ENCODE measurements at places on chromosomes 4 and X.

DNA sequence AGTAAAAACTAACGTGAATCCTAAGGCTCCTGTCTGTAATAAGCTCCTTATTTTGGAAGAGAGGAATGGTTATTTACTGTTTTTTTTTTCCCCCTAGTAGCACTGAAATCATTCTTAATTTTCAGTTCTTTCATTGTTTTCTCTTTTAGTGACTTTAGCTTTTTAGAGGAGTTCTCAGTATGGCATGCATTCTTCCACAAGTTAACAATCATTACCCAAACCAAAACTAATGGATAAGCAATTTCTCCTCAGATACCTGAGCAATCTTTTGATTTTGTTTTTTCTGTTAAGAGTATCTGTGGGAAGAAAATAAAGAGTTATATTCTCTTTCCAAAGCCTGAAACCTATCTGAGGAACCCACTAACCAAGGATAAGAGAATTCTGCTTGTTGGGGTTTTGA lies 16.7 kb upstream of the PPA2 start:
- DNase-seq, result no peak

- DNase-seq, result no peak
These were observed 328.5 kb downstream of the EVC2 start for GRCh38 chr4:5379895-5380294.

DNA sequence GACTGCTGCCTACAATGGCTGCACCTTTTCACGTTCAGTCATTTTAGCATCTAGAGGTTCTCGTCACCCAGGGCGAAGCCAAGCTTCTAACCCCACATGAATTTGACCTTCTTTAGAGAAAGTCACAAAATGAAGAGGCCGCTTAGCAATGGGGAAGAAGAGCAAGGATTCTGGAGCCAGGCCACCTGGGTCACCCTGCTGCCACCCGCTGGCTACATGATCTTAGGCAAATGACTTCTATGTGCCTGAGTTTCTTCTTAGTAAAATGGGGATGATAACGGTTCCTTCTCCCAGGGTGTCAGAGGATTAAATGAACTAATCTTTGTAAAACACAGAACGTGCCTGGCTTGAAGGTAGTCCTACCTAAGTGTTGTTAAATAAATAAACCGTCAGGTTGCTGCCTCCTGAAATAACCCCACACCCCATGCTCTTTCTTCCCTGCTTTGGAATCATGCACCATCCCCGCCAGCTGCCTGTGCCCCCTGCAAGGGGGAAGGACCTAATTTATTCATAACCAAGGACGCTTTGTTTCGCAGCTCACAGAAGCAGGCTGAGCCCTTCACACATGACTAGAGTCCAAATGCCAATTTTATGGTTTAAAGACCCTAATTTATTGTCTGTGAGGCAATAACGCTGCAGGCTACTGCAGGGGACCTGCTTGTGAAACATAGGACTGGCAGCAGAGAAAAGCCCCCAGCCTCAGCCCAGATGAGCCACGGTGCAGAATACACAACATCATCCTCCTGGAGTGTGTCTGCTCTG lies 28.6 kb upstream of the NSG1 start:
- no peak for DNase-seq

DNA sequence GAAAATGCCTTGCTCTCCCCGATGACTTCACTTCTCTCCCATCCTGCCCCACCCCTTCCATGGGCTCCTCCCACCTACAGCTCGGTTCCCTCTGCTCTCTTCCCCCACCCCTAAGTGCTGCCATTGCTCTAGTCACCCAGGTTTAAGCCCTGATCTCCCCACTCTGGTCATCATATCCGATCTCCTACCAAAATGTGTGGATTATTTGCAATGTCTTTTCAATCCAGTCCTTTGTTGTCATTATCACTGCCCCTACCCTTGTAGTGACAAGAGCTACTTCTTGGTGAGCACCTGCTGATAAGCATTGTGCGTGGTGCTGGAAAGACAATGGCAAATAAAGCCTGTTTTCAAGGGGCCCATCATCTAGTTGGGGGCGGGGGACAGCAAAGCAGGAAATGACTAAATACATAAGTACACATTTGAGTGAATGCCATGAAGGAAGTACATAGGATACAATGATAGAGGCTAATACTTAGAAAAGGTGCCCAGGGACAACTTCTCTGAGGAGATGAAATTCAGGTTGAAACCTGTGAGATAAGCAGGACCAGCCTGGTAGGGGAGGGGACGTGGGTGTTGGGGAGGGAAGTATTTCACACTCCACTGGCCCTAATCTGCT lies 63.8 kb downstream of the DLG3 start:
- no peak for DNase-seq

GRCh38 chr4:36133086-36133485 lies 111.2 kb downstream of the ARAP2 start:
- no peak for DNase-seq

GRCh38 chr4:61553557-61554125 lies 353.5 kb downstream of the ADGRL3 start:
- DNase-seq, result peak; percentile 19

- DNase-seq, result peak; percentile 46
These were observed 17.2 kb downstream of the SPIN3 start for GRCh38 chrX:56978172-56978571.

DNA sequence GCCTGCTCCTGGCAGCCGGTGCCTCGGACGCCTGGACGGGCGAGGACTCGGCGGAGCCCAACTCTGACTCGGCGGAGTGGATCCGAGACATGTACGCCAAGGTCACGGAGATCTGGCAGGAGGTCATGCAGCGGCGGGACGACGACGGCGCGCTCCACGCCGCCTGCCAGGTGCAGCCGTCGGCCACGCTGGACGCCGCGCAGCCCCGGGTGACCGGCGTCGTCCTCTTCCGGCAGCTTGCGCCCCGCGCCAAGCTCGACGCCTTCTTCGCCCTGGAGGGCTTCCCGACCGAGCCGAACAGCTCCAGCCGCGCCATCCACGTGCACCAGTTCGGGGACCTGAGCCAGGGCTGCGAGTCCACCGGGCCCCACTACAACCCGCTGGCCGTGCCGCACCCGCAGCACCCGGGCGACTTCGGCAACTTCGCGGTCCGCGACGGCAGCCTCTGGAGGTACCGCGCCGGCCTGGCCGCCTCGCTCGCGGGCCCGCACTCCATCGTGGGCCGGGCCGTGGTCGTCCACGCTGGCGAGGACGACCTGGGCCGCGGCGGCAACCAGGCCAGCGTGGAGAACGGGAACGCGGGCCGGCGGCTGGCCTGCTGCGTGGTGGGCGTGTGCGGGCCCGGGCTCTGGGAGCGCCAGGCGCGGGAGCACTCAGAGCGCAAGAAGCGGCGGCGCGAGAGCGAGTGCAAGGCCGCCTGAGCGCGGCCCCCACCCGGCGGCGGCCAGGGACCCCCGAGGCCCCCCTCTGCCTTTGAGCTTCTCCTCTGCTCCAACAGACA lies 4.4 kb downstream of the SOD3 start:
- DNase-seq, result no peak

DNA sequence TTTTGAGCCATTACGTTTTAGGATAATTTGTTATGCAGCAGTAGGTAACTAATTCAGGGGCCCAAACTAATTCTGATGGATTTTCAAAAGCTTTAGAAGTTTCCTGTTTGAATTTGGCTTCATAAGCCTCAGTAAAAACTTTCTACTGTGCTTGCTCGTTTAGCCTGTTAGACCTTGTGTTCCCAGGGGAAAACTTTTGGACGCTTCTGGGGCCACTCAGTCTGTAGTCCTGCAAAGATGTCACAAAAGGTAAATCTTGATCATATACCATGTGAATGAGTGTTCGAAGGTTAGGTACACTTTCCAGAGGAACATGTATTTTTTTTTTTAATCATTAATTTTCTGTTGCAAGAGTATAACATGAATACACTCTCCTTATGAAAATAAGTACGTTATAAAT lies 70.7 kb downstream of the SUPT20HL2 start:
- DNase-seq, result no peak

DNA sequence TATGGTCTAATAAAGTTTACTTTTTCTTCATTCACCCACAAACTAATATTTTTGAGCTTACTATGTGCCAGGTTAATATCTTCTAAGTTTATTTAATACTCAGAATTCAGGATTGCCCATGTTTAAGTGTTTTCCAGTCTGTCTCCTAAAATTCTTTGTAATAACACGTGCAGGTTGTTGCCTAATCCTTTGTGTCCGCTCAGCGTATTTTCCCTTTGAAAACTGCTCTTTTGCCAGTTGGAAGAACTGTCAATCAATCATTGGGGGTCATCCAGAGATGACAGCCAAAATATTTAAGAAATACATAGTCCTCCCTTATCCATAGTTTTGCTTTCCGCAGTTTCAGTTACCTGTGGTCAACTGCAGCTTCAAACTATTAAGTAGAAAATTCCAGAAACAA lies 63.4 kb downstream of the LNX1 start:
- no peak for DNase-seq

DNA sequence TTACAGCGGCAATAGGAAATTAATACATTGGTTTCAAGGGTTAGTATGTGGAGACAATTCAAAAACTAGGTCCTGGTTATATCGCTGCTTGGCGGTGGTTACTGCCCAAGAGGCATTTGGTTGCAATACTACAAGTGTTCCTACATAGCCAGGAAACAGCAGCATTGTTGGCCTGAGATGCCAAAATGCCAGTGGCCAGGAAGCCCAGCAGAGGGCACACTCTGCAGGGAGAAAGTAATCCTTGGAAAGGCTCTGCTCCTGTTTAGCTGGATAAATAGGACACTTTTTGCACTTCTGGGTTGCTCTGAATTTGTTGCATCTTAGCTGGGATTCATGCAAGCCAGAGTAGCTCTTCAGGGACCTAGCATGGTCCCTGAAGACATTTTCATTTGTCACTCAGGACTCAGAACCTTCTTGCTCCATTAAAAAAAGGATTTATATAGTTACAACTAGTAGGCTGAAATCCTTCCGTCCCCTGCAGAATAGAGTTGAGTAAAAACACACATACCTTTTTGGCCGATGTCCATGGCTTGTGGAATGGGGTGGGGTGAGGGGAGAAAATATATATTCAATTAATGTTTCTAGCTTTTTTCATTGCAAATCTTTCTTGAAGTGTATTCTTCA lies 8.1 kb upstream of the GPR119 start:
- DNase-seq, result peak; percentile 29

GRCh38 chr4:169250796-169251195 lies 20.0 kb downstream of the SH3RF1 start:
- DNase-seq, result no peak

DNA sequence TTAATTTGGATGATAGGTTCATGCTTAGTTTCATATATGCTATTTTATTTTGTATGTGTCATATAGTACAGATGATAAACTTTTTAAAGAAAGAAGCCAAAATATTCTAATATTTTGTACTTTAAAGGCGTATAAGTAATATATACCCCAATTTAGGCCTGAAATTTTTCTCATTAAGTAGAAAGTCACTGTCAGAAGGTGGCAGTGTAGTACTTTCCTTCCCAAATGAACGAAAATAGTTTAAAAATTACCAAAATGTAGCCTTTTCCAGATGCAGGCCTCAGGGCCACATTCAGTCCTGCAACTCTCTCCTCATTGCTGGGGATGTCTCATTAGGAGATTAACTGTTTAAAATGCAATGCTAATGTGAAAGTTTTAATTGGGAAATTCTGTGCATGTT lies 1263.6 kb downstream of the C4orf33 start:
- peak; percentile 19 for DNase-seq

DNA sequence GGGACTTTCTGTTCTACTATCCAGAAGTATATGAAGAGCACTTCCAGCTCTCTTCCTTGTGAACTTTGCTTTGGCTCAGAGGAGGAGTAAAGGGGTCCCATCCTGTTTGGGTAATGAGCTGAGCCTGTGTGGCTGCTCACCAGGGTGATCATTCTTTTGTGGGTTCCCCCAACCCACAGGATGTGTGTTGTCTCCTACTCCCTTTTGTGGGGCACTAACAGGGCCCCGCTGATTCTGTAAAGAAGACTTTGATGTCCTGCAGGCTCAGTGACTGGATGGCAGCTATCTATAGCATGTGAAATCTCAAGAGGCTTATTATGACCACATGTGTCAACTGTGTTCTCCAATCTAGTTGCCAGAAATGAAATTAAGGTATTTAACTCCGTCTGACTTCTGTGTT lies 40.8 kb downstream of the ZNF518B start:
- no peak for DNase-seq

DNA sequence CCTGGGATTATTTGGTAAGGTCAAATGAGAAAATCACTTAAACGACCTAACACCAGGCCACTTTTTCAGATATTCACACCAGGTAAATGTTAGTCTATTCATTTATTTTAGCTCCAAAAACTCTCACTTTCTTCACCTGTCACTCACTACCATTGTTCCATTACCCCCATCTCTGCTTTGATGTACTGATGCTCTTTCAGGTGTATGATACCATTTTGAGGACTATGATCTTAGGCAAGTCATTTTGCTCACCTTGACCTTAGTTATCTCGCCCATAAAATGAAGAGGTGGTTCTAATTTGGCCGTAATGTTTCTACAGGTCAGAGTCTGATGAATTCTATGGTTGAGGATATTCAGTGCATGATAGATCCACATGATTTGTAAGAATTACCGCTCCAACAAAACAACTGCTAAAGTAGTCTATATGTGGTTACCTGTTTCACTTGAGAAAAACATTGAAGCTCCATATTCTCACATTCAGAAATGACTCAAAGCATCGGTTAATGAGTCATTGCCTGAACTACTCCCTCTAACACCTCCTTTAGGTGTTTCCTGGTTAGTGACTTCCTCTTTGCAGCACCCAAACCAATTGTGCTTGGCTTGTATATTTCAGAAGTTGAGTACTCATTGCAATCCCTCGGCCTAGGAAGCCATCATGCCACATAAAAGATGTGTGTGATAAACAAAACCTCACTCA lies 4.5 kb downstream of the DTHD1 start:
- no peak for DNase-seq

- peak; percentile 32 for DNase-seq
These were observed 14.3 kb upstream of the TSPAN5 start for GRCh38 chr4:98672583-98673287.

DNA sequence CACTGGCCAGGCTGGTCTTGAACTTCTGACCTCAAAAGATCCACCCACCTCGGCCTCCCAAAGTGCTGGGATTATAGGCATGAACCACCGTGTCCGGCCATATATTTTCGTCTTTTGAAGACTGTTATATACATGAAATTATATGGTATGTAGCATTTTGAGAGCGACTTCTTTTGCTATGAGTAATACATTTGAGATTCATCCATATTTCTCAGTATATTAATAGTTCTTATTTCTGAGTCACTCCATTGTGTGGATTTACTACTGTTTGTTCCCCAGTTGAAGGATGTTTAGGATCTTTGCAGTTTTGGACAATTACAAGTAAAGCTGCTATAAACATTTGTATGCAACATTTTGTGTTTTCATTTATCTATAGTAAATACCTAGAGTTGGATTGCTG lies 34.9 kb downstream of the GNL3L start:
- no peak for DNase-seq

- no peak for DNase-seq
These were observed 17.1 kb downstream of the DDX3X start for GRCh38 chrX:41350976-41351569.

DNA sequence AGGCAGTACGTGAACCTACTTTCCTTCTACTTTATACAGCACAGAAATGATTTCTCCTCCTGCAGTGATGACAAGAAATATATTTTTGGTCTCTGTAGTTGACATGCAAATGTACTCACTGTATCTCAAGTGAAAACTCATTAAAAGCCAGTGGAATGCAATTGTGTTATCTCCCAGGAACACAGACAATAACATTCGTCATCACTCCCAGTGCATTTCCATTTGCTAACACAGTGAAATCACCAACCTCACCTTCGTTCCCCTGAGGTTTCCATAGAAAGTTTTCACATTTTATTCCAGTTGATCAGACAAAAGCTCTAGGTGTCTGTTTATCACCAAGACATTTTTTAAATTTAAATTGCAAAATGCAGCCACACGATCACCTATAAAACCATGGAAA lies 2.5 kb upstream of the SPANXD start:
- no peak for DNase-seq

GRCh38 chrX:15301924-15302323 lies 13.5 kb downstream of the ASB11 start:
- DNase-seq, result peak; percentile 5

GRCh38 chrX:9336456-9336855 lies 128.4 kb upstream of the TBL1X start:
- no peak for DNase-seq
